ENCODE measurements at places on chromosomes 3 and 15. TPM values are rescaled to one million over a fixed set of nuclear protein-coding genes. Genes with fewer than 3 reads are reported as not detected.

DNA sequence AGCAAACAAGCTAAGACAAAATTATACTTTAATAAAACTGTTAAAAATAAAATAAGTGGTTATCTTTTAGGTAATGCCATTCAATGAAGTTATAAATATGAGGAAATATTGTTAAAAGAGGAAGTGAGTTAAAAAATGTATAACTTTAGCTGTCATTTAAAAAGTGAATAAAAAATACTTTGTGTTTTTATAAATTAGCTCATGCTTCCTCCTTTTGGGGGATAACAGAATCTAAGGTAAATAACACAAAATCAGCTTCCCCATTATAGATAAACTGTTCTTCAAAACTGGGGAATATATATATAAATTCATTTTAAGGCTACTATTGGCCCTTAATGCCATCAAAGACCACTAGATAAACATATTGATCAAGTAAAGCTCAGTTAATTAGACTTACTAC, 113.7 kb upstream of the AADACL2 start:
- H3K4me1 ChIP-seq = no peaks in the 10 kb centered on the region
- no peak overlapping the region for H3K27ac ChIP-seq
- no peaks in the 10 kb centered on the region for H3K36me3 ChIP-seq
- H3K4me3 ChIP-seq = no peak overlapping the region
- no peak for DNase-seq
- H3K27me3 ChIP-seq = no peaks in the 10 kb centered on the region

- no peak overlapping the region for H3K4me3 ChIP-seq
- no peaks in the 10 kb centered on the region for H3K27me3 ChIP-seq
Measured at GRCh38 chr3:10929978-10930665, 62.4 kb upstream of the SLC6A1 start.

GRCh38 chr15:93067649-93068085, 21.3 kb downstream of the RGMA start:
- no peak for DNase-seq
- peak overlapping the region; percentile 35 for H3K27ac ChIP-seq
- no peaks in the 10 kb centered on the region for H3K36me3 ChIP-seq
- peaks cover 5% of the 10 kb centered on the region for H3K4me1 ChIP-seq

DNA sequence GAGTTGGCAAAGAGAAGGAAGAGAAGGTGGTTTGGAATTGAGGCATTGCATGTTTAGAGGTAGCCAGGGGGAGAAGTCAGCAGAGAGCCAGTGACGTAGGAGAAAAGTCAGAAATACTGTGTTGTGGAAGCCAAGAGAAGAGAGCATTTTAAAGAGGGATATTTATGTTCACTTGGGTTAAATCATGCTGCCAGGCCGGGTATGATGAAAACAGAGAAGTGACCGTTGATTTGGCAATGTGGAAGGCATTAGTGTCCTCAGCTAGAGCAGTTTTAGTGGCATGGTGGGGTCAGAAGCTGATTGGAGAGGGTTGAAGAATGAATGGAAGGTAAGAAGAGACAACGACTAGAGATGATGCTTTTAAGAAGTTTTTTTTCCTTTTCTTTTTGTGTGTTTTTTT, 24.5 kb downstream of the RASA2 start:
- no peaks in the 10 kb centered on the region for H3K27me3 ChIP-seq
- H3K27ac ChIP-seq = no peak overlapping the region
- H3K36me3 ChIP-seq = no peaks in the 10 kb centered on the region

Gene SLC12A1
- total RNA-seq = not detected

Gene ST6GAL1
- 135 TPM for total RNA-seq

Gene HDC
- not detected for total RNA-seq
